Fibroblast of lung (primary cell): ENCODE measurements at places on chromosomes 3 and 15. TPM values are rescaled to one million over a fixed set of nuclear protein-coding genes. Genes with fewer than 3 reads are reported as not detected.

The C3orf52 gene
- total RNA-seq: 1.8 TPM in 2 replicates

The GOLGA8J gene
- total RNA-seq: under 0.01 TPM in 1 of 2 replicates, not detected in the other

The CSPG4 gene
- total RNA-seq: 26.5 and 109 TPM in 2 replicates

The FBXL22 gene
- total RNA-seq: 0.26 and 0.50 TPM in 2 replicates

The CTXN2 gene
- total RNA-seq: not detected in 2 replicates

The ISG20 gene
- 3.0 and 3.1 TPM in 2 replicates for total RNA-seq

The EPB42 gene
- total RNA-seq: not detected in 2 replicates

The TMEM40 gene
- under 0.01 TPM in 1 of 2 replicates, not detected in the other for total RNA-seq

The IGSF10 gene
- total RNA-seq: 45.9 and 55.0 TPM in 2 replicates

The RHCG gene
- total RNA-seq: under 0.01 TPM in 1 of 2 replicates, not detected in the other

The ATP10A gene
- total RNA-seq: 5.1 and 12.7 TPM in 2 replicates

The ILDR1 gene
- not detected in 2 replicates for total RNA-seq

The ITGA11 gene
- total RNA-seq: 29.6 and 43.7 TPM in 2 replicates

The SEMA3G gene
- total RNA-seq: under 0.01 and 0.17 TPM in 2 replicates

The SEC62 gene
- total RNA-seq: 40.6 and 49.9 TPM in 2 replicates
